ENCODE measurements at places on chromosomes 13 and 19.

DNA sequence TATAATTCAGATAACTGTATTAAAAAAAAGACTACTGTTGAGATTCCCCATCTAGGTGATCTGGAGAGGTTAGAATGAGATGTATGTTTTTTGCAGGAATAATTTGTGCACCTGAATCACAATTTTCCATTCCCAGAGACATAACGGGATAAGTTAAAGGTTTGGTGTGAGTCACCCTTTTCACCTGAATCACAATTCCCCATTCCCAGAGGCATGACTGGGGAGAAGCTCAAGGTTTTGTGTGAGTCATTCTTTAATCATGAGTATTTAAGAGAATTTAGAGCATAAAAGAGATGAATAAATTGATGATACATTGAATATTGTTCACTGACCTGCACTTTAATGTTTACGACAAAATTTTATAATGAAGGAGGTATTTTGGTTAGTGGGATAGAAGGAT is 9.0 kb downstream of the OR7A5 start:
- DNase-seq: no peak

- DNase-seq: no peak
These were observed 13.6 kb downstream of the C19orf25 start for GRCh38 chr19:1465191-1466016.

DNA sequence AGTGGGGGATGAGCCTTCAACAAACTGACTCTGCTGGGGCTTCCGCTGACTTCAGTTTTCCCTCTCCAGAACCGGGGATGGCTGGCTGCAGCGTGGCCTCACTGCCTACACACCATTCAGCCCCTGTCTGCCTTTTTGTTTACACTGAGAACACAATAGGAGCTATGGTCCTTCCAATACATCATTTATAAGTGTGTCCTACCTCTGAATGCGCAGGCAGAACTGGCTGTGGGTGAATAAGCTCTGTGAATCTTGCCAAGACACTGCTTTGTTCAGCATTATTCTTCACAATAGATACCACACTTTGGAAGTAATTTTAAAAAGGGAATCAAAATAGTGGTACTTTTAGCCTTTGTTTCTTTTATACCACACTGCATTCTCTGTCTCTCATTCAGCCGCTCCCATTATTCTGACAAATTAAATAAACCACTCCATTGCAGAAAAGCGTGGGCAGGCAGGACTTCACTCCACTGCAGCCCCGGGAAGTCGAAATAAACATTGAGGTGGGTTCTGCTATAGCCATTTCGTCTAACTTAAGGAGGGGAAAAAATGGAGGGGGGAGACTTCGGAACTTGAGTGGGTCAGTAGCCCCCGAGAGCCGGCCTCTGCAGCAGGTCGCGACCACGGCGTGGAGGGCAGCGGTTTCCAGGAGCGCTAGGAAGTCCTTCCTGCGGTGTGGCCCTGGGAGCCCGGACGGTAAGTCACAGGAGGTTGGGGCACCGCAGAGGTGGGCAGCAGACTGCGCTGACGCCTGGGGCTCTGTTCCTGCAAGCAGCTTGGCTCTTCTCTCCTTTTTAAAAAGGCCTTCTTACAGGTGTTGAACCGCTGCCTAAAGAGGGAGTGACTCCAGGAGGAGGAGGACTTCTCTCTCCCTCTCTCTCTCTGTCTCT is 94.8 kb upstream of the SOX1 start:
- no peak for DNase-seq

DNA sequence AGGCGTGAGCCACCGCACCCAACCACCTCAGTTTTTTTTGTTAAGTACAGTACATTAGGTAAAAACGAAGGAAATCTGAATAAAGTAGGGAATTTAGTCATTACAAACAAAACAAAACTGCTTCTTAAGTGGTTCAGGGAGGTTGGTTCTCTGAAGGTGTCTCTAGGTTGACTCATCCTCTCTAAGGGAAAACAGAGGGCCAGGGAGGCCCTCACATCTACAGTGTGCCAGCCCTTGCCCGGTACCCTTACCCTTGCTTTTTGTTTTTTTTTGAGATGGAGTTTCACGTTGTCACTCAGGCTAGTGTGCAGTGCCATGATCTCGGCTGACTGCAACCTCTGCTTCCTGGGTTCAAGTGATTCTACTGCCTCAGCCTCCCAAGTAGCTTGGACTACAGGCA is 17.2 kb upstream of the JUND start:
- DNase-seq: no peak
